Transverse colon (tissue), 4 donors: ENCODE measurements at places on chromosomes 1 and 21.

- no peak for DNase-seq
These were observed 136.5 kb downstream of the FGGY start for GRCh38 chr1:59433440-59433813.

DNA sequence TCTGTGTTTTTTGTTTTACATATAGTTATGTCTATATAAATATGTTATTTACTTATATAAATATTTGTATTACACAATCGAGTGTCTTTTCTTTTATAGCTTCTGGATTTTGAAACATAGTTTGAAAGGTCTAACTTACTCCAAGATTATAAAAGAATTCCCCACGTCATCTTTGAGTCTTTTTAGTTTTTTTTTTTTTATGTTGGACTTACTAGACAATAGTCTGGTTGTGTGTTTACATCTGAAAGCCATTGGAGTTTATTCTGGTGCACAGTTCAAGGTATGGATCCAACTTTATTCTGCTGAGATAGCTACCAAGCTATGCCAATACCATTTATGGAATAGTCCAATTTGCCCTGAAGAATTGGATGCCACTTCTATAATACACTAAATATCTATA lies 26.1 kb upstream of the RCAN3 start:
- no peak for DNase-seq

DNA sequence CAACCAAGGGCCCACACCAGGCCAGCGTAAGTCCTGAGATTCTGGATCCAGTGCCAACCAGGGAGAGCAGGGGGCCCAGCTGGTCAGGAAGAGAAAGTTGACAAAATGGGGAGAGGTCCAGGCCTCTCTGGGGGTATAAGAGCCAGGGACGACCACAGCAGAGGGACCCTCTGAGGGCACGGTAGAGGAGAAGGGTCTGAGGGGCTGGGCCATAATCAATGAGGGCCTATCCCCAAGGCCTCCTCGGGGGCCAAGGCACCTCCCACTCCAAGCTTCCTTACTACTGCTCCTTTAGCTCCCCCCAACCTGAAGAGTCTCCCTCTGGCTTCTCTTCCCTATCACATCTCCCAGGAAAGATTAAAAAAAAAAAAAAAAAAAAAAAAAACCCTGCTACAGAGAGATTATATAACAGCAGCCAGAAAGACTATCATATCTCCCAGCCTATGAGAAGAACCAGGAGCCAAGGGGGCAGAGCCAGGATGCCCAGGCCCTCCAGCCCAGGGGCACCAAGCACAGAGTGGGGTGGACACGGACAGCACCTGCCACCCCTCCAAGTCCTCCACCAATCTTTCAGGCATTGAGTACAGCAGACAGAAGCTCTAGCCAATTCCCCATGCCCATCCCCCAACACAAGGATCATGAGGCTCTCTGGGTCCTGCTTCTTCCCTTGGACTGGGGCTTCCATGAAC lies 2.7 kb downstream of the MEF2D start:
- DNase-seq: peak; percentile 18

DNA sequence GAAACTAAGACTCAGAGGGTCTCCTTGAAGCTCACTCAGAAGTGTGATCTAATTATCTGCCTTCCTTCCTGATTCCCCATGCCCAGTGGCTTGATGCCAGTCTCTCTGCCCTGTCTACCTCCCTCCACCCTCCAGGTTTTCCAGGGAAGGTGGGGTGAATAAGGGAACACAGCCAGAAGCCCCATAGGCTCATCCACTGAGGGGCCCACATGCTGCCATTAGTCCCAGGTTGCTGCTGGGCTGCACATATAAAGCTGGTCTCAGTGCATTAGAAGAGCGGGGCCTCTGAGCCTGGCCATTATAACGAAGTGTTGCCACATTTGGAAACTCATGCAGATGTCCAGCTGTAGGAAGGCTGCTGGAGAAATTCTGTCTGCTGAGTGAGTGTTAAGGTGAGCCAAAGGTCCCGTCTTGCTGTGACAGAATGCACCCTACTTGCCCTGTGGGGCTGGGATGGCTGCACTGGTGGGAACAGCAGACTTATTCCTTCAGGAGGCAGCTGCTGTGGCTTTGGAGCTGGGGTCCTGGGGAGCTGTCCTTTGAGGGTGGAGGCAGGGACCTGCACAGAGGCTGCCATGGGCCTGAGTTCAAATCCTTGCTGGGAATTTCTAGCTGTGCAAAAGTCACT lies 2.9 kb downstream of the ADORA1 start:
- peak; percentile 6 for DNase-seq

DNA sequence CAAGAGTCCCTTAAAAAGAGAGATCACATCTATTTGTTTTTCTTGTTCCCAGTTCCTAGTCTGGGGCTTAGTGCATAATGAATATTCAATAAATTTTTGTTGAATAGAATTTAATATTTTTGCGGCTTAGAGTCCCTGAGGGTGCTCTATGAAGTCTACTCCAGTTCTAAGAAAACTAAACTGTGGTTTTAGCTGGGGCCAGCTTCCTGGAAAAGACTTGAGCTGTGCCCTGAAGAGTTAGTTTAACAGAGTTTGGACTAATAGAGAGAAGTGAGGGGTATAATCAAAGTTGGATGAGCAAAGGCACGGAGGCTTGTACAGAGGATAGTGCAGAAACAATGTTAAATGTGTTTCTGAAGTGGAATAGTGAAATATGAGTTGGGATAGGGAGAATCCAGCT lies 168.9 kb downstream of the FASLG start:
- DNase-seq: no peak

DNA sequence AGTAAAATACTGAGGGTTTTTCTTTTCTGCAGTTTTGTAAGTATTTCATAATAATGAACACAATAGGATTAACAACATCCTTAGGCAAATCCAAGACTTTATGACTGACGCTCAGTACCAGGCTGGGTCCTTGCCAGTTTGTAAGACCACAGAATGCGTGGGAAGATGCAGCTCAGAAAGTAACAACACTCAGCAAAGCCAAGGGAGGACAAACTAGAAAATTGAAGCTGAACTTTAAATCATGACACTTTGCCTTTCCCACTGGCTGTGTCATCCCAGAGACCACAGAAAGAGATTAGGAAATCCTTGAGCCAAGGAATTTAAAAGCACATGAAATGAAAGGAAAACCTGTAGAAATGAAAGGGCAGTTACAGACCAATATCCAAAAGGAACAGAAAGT lies 426.3 kb upstream of the CHRM3 start:
- DNase-seq: no peak

DNA sequence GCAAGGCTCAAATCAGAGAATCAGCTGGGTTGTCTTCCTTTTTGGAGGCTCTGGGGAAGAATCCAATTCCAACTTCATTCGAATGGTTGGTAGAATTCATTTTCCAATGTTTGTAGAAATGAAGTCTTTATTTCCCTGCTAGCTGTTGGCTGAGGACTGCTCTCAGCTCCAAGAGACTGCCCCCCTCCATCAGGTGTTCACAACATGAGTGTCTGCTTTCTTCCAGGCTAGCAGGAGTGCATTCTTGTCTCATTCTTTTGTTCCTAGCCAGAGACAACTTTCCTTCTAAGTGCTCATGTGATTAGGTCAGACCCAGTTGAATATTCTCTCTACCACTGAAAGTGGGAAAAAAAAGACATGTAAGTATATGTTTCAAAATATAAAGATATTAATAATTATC lies 95.2 kb downstream of the HLX start:
- no peak for DNase-seq

- DNase-seq: no peak
These were observed 71.0 kb upstream of the ANGPTL1 start for GRCh38 chr1:178941849-178942248.

GRCh38 chr1:18714404-18715175 lies 83.9 kb downstream of the PAX7 start:
- no peak for DNase-seq

DNA sequence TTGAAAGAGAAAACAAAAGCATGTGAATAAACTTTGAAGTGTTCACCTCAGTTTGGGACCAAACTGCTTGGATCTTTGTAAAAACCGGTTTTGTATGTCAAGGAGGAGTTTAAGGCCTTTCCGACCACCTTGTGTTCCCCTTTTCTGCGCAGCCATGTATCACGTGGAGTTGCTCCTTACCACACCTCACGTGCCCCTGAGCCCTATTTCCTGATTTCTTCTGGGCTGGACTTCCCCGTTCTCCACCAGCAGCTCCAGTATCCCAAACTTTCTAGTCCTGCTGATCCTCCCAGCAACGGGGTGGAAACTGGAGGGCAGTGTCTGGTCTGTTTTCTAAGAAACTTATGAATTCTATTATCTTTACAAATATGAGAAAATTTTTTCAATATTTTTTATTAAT lies 1.6 kb upstream of the SH3D21 start:
- DNase-seq: no peak

- peak; percentile 51 for DNase-seq
These were observed at the start of gene PKP1 for GRCh38 chr1:201282931-201283829. PKP1 (plus strand) TSS chr1:201283506; CDS start chr1:201283703, 197 bp downstream.

DNA sequence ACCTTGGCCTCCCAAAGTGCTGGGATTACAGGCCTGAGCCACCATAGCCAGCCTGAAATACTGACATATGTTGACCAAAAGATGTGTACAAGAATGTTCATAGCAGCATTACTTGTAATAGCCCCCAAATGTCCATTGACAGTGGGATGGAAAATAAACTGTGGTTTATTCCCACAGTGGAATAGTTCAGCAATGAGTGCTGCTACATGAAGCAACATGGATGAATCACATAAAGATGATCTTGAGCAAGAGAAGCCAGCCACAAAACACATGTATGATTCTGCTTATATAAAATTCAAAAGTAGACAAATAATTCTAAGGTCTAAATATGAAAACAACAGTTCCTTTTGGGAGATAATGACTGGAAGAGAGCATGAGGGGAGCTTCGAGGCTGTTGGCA lies 9.1 kb upstream of the CREG1 start:
- no peak for DNase-seq

GRCh38 chr1:78102082-78102481 lies 56.3 kb downstream of the GIPC2 start:
- DNase-seq: no peak

- DNase-seq: no peak
These were observed 20.9 kb downstream of the GADD45A start for GRCh38 chr1:67705735-67706453.

DNA sequence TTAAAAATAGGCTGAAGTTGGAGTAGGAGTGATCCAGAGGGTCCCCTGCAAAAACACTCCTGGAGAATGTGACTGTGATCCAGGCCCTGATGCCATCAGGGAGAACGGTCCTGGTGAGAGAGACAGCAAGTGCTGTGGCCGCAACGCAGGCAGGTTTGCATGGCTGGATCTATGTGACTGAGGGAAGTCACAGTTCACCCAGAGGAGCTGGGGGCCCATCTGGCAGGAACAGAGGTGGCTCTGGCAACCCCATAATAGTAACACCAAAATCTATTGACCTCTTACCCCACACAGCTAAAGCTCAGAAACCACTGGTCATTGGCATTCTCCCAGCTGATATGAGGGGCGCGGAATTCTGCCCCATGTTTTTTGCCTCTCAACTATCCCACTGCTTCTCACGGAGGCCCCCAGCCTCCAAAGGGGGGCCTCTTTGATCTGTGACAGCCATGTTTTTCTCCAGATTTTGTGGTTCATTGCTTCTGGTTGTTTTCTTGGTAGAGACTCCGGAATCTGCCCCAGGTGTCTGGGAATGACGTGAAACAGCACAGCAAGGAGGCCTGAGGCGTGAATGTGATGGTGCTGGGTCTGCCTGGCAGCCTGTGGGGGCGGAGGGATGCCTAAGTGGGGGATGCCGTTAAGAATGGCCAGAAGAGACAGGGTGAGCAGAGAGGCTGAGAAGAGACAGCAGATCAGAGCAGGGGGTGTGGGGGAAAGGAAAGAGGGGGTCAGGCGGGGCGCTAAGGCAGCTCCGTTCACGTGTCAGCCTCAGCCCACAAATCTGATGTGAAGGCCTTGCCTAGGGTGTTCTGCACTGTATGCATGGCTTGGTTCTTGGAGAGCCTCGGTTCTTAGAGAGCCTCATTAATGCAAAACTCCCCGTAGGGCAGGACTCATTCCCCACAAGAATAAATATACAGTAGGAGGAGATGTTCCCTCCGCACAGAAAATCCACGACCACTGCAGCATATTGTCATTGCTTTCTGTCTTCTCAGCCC lies 23.5 kb downstream of the CASP9 start:
- no peak for DNase-seq

GRCh38 chr1:225602590-225603206 lies 50.2 kb downstream of the ENAH start:
- no peak for DNase-seq

DNA sequence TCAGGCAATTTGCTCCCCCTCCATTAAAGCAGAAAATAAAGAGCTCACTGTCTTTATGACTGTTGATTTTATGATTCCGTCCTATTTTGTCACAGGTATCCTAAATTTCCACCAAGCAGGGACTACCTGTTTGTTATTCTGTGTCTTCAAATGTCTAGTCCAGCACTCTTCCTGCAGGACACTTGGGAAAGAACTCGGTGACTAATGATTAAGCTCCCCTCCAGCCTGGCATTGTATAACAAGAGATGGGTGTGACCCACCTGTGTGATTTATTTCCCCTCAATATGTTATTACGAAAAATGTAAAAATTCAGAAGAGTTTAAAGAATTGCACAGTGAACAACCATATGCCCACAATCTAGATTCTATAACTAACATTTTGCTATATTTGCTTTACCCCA lies 42.9 kb upstream of the LRRN2 start:
- no peak for DNase-seq

DNA sequence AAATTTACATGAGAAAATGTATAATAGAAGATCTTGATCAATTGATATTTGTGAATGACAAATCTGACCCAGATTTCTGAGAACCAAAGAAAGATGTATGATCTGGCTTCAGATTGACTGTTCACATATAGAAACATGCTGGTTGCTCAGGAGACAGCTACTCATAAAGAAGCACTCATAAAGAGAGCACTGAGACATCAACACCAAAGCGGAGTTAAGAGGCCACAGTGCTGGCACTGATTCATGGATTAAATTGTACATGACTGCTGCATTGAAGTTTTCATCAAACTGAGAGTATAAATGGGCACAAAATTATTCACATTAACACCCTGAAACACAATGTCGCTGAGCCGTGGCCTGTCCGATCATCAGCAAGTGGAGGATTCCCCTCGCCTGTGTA lies 46.2 kb downstream of the SH3GLB1 start:
- no peak for DNase-seq

- no peak for DNase-seq
These were observed 14.9 kb upstream of the NPPB start for GRCh38 chr1:11873395-11874257.

- peak; percentile 55 for DNase-seq
These were observed 45.2 kb downstream of the CAMK2N1 start for GRCh38 chr1:20440785-20441200.

- no peak for DNase-seq
These were observed 459.3 kb upstream of the ADAMTS5 start for GRCh38 chr21:27426196-27426595.

- no peak for DNase-seq
These were observed 1621.1 kb downstream of the MRPL39 start for GRCh38 chr21:23986214-23986613.
